ENCODE measurements at places on chromosomes 16 and 17.
A peak's percentile ranks its signal among the peaks of the same experiment; 100 is the strongest.

- DNase-seq, result no peak
These were observed 153.4 kb upstream of the PLCG2 start for GRCh38 chr16:81625544-81626153.

- no peak for DNase-seq
These were observed 18.4 kb downstream of the SLC6A4 start for GRCh38 chr17:30217054-30217453.

DNA sequence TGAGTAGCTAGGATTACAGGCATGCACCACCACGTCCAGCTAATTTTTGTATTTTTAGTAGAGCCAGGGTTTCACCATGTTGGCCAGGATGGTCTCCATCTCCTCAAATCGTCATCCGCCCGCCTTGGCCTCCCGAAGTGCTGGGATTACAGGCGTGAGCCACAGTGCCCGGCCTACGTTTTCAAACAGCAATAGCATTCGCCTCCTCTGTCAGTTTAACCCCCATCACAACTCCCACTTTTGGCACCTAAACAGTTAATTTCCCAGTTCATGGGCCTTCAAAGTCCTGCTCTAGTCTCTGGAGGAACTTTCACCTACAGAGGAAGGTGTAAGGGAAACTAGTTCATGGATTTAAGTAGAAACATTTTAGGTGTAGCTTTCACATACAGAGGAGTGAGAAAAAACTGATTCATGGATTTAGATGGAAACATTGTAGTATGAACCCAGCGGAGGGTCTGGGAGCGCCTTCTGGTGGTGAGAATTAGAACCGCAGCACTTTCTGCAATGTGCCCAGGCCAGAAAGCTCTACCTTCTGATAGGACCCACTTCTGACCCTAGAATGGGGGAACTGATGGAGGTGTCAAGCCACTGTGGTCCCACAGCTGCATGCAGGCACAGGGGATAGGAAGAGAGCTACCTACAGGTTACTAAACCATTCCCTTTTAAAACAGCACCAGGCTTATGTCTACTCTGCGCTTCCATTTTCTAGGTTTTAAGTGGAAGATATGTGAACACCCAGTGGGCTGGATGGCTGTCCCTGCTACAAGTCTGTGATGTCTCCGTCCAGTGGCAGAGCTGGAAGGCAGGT, 12.0 kb upstream of the MEOX1 start:
- no peak for DNase-seq

DNA sequence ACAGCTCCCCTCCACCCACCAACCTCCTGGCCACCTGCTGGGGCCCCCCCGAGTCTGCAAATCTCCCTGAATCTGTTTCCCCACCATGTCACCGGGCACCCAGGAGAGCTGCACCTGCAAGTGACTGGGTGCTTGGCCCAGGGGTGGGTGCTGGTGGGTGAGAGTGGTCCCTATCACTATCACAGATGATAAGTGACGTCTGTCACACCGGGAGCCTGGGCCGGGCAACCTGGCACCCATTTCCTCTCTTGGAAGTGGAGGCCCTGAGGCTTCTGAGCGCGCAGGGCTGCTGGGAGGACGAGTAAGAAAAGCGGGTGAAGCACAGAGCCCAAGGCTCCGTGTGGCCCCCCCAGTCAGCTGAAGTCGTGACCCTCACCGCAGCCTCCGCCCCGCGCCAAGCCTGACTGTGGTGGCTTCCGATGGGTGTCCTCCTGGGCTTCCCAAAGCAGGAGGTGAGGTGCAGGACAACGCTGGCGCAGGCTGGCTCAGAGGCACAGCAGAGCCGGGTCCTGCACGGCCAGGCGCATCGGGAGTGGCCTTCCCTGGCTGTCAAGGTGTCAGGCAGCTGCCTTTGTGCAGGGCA, 21.0 kb upstream of the ACSF3 start:
- DNase-seq, result no peak

GRCh38 chr17:59485946-59486345, 79.5 kb upstream of the DHX40 start:
- no peak for DNase-seq

- peak; percentile 59 for DNase-seq
These were observed 47.2 kb downstream of the ARHGAP27 start for GRCh38 chr17:45385331-45385997.

- DNase-seq, result no peak
These were observed 45.6 kb downstream of the DNAH9 start for GRCh38 chr17:11643851-11644250.

GRCh38 chr16:74936902-74937560, 47.9 kb downstream of the WDR59 start:
- no peak for DNase-seq

DNA sequence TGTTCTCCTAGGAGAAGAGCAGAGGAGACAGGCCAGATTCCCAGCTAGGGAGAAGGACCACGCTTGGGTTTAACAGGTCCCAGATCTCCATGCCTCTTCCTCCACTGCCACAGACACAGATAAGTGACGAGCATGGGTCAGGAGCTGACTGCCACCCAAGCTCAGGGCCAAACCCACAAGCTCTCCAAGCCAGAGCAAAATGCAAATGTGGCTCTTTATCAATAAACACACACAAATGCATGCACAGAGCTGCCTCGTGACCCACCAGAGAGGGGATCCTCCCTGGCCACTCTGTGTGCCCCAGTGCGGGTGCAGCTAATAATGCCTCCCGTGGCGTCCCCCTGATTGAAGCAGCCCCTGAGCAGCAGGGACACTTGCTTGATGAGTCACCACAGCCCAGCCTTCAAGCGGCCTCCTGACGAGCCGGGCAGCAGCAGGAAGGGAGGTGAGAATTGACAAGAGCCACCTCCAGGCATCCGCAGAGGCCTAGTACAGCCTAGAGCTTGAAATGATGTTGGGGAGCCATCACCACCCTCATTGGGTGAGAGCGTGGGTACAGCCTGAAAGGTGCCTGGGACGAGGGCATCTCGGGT, 143.9 kb downstream of the CCDC182 start:
- DNase-seq, result no peak

- DNase-seq, result peak; percentile 25
These were observed 20.6 kb downstream of the MAP2K4 start for GRCh38 chr17:12041312-12041711.

GRCh38 chr17:48045316-48046001, 2.7 kb upstream of the NFE2L1 start:
- DNase-seq, result no peak

DNA sequence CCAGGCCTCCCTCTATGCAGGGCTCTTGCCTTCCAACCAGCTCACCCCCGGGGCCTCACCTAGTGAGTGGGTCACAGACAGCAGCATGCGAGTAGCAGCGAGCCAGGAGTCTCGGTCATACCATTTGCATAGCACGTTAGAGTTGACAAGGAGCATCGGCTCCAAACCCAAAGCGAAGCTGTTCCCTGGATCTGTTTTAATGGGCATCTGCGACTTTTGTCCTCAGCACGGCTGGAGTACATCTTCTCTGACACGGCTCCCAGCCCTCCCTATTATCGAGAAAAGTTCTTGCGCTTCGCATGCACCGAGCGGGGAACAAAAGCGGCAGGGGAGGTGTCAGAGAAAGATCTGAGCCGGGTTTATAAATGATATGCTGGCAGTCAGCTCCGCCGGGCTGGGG, 253.3 kb downstream of the MAF start:
- DNase-seq, result no peak

- no peak for DNase-seq
These were observed 61.2 kb downstream of the MARCHF10 start for GRCh38 chr17:62746941-62747340.

GRCh38 chr16:75108792-75109731, 7.5 kb downstream of the LDHD start:
- DNase-seq, result peak; percentile 81

DNA sequence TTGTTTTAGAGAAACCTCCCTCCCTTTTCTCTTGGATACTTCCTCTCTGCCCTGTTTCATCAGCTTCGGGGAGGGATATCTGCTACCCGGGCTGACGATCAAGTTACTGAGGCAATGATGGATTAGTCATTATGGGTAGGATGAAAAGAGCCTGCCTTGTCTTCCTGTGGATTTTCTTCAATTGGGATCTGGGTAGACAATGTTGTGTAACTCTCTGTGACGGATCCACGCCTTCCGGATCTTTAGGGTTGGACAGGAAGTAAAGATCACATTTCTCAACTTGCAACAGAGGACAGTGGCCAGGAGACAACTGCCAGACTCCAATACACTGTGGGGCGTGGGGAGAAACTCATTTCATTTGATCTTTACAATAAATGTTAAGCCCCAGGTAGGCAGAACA, 11.3 kb upstream of the CHST6 start:
- no peak for DNase-seq

DNA sequence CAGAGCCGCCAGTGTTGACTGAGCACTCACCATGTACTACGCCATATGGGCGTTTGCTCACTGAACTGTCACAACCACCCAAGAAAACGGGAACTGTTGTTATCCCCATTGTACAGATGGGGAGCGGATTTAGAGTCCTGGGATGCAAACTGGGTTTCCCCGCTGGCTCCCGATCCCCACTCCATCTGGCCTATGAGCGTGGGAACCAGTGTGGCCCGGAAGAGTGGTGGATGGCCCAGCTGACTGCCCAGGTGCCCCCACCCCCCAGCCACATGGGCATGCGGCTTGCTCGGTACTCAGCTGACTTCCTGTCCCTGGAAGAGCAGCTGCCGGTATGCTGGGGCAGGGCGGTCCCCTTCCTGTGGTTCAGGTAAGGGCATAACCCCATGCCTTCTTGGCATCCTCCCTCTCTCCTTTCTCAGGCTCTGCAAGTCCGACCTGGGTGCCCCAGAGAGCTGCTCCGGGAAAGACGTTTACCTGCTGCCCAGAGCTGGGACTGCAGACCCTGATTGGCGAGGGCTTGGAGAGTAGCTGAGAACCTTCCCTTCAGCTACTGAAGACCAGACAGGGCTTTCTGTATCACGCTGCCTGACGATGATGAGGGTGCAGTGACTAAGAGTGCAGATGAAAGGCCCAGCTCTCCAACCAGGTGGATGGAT, 16.2 kb downstream of the SOCS3 start:
- DNase-seq, result no peak

DNA sequence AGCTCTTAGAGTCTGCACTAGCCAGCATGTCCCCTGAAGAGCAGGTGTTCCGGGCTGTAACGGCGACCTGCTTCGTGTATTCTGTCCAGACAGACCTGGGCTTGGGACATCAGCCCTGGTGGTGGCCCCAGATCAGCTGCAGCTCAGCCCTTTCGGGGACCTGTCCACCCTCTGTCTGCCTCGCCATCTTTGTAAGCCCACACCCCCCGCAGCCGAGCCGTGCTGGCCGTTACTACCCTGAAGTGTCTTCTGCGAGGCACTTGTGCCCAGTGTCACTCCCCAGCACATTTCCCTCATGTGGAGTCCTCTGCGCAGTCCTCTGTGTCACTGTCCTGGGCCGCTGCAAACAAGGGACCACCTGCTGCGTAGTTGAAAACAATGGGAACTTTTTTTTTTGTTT, 10.4 kb downstream of the CARD14 start:
- DNase-seq, result no peak

- no peak for DNase-seq
These were observed at the start of gene GLIS2 for GRCh38 chr16:4315186-4316107. TSS of gene GLIS2 (plus strand) at chr16:4316067. CDS start at chr16:4332281, 16,214 bp downstream.

- DNase-seq, result no peak
These were observed 6.4 kb upstream of the CD300LD start for GRCh38 chr17:74598346-74599022.

DNA sequence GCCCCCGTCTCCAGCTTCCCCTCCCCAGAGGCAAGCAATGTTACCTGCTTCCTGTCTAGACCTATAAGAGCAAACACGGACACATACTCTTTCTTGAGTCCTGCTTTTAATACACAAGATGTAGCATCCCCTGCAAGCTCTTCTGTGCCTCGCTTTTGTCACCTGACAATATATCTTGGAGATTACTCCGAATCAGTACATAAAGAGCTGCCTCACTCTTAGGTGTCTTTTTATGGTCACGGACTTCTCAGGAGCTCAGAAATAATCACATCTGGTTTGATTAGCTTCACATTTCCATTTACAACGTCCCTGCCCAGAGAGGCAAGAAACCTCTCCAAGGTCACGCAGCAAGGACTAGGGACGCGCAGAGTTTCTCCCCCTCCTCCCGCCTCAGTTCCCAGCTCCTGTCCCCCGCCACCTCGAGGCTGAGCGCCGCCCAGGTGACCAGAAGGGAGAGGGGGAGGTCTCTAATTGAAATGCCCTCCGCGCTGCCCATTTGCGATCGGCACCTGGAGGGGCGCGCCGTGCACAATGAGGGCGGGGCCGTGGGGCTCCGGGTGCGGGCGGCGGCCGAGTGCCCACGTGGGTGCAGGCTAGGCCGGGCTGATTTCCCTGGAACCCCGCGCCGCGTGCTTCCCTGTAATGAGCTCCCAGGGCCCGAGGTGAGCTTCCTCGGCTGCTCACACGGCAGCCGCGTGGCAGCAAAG, 13.8 kb upstream of the SEZ6 start:
- no peak for DNase-seq

DNA sequence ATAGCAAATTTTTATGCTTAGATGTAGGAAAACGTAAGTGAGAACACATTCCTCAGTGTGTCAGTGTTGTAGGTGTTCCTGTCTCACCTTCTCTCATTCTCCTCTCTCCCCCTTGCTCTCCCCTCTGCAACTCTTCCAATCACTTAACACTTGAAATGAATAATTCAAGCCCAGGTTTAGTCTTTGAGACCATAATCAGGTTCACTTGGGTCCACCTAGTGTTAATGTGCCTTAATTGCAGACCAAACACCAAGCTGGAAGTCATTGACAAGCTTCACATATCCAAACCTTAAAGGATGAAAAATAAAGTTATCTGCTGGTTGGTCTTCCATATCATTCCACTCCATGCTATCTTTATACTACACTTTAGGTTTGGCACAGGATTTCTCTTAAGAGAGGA, 37.0 kb downstream of the STXBP4 start:
- DNase-seq, result peak; percentile 14

DNA sequence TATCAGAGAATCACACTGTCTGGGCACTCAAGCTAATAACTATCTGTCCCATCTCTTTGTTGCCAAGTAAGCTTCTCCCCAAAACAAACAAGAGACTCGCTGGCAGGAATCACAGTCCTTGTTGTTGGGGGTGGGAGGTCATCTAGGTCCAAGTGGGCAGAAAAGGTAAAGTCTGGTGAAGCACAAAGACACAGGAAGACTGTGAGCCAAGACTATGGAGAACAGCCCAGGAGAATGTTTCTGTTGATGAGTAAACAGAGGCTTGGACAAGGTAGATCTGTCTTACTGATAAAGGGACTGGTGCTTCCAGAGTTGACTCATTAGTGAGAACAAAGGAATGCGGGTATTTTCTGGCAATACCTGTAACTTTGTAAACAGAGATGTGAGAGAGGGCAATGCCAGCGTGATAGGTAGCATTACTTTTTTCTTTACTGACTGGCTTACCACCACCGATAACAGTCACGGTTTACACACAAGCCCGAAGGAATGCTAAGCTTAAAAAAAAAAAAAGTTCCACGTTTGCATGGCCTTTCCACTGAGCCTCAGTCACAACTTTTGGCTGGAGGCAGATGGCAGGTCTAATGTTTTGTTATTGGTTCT, 11.5 kb upstream of the MMD start:
- no peak for DNase-seq

DNA sequence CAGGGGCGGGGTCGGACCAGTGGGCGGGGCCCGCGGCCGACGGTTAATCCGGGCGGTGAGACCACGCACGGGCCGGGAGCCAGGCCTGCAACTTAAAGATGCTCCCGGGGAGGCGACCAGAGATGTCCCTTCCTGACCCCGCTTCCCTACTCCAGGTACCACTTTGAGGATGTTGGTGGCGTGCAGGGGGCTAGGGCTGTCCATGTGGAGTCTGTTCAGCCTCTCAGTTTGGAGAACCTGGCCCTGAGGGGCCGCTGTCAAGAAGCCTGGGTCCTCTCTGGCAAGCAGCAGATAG, 580 bp downstream of the RANGRF start:
- no peak for DNase-seq

All from HFF-Myc (cell line).